ENCODE measurements at places on chromosomes 12 and 14.
A peak's percentile ranks its signal among the peaks of the same experiment; 100 is the strongest.

GRCh38 chr12:111519937-111520336 lies 79.2 kb downstream of the ATXN2 start:
- DNase-seq: no peak

GRCh38 chr12:108017472-108018057 lies 111.5 kb upstream of the WSCD2 start:
- DNase-seq: no peak

DNA sequence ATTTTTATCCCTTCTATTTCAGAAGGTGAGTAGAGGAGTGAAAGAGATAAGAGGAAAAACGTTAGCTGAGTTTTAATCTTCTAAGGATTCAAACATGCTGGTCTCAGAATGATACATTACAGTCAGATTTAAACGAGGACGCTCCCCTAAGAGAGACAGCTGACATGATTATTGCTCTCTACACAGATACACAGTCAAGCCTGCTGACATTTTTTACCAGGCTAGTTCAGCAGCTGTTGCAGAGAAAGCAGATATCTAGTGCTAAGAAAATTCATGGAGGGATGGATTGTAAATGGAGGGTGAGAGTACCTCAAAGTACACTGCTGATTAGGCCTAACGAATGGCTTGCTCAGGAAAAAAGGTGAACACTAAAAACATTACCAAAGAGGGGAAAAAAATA lies 31.9 kb upstream of the SOS2 start:
- DNase-seq: no peak

GRCh38 chr12:106086696-106087095 lies 52.1 kb downstream of the NUAK1 start:
- DNase-seq: no peak

DNA sequence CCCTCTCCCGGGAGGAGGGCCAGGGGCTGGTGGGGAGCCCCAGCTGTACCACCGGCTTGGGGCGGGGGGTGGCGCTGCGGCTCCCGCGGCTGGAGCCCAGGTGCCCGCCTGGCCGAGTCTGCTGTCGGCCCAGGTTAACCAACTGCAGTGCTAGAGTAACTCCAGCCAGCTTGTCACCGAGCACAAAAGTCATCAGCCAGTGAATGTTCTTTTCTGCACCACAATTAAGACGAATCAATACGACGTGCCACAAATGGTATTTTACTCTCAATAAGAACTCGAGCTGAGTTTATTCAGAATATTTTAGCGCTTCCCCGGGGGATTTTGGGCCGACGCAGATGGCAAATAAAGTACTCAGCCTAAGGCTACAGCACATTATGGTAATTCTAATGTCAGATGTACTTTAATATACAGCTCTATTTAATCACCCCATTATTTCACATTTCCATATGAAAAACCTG lies 83.2 kb downstream of the BCL11B start:
- DNase-seq: peak; percentile 76

GRCh38 chr12:85076688-85077430 lies 40.7 kb downstream of the LRRIQ1 start:
- DNase-seq: no peak

- no peak for DNase-seq
Observed at GRCh38 chr14:65613131-65613650, 200.7 kb downstream of the FUT8 start.
